ENCODE measurements at places on chromosomes 1 and 21.

DNA sequence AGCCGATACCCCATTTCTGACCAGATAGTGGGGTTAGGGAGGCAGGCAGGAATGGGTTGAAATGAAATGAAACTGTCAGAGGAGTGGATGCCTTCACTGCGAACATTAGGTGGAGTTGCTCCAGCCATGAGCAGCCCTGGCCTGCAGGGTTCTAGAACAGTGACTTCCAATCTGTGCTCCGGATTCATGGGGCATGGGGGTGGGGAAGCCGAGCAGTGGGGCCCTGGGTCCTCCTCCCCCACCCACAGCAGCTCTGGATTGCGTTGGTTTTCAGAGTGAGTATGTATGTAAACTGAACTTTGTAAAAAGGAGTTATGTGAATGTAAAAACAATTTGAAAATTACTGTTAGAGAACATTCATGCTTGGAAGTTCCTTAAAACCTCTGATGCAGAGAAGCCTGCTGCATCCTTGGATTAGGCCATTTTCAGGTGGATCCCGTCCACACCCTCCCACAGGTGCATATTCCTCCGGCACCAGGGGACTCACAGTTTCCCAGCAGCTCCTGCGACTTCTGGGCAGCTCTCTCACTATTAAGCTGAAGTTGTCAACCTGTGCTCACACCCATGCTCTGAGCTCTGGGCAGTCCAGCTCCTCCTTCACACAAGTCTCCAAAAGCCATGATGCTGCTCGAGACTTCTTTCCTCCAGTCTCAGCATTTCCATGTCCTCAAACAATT, 54.4 kb upstream of the EDN2 start:
- DNase-seq, result no peak
- H3K27me3 ChIP-seq, result no peaks in the 10 kb centered on the region
- H3K4me3 ChIP-seq, result no peak overlapping the region
- H3K4me1 ChIP-seq, result peaks cover 5% of the 10 kb centered on the region

GRCh38 chr1:47554082-47554481, 116.2 kb downstream of the FOXD2 start:
- no peak overlapping the region for H3K4me3 ChIP-seq
- H3K27ac ChIP-seq, result no peak overlapping the region
- no peaks in the 10 kb centered on the region for H3K4me1 ChIP-seq
- peaks cover 12% of the 10 kb centered on the region for H3K27me3 ChIP-seq
- no peaks in the 10 kb centered on the region for H3K36me3 ChIP-seq

DNA sequence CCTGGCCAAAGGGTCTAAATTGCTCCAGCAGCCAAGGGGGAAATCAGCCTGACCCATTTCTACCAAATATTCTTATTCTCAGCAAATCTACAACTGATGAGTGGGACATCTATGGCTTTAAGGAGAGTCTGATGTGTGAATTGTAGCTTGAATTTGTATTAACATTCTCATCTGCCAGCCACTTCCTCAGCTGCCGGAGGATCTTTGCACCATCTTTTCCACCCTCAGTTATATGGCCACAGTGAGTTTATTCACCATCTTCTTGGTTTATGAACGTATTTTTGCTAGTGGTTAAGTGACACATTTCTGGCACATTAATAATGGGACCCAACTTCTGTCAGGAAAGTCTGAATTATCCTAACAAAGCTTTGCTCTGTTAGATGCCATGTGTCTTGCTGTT, 69.6 kb downstream of the COLGALT2 start:
- H3K27me3 ChIP-seq, result no peaks in the 10 kb centered on the region
- peaks cover under 1% of the 10 kb centered on the region for H3K4me1 ChIP-seq
- no peak for DNase-seq
- no peak overlapping the region for H3K27ac ChIP-seq
- H3K36me3 ChIP-seq, result no peaks in the 10 kb centered on the region

- peaks cover 8% of the 10 kb centered on the region for H3K4me1 ChIP-seq
- DNase-seq, result peak; percentile 26
- peak within 1 kb of the TSS; percentile 74 for H3K4me3 ChIP-seq
- H3K27ac ChIP-seq, result peak within 1 kb of the TSS; percentile 85
These were observed at the start of gene ACTN2 for GRCh38 chr1:236685917-236686814. ACTN2 (plus strand) TSS chr1:236686499; CDS start chr1:236686674, 175 bp downstream.

- peaks cover 6% of the 10 kb centered on the region for H3K4me1 ChIP-seq
- H3K36me3 ChIP-seq, result peaks cover 2% of the 10 kb centered on the region
- peaks cover 3% of the 10 kb centered on the region for H3K27me3 ChIP-seq
- H3K27ac ChIP-seq, result peak within 1 kb of the TSS; percentile 98
- peak within 1 kb of the TSS; percentile 93 for H3K4me3 ChIP-seq
- DNase-seq, result peak; percentile 96
These were observed at the start of gene GOLPH3L for GRCh38 chr1:150696995-150697927. GOLPH3L (minus strand) TSS chr1:150697154; CDS start chr1:150694838, 2,316 bp downstream.

DNA sequence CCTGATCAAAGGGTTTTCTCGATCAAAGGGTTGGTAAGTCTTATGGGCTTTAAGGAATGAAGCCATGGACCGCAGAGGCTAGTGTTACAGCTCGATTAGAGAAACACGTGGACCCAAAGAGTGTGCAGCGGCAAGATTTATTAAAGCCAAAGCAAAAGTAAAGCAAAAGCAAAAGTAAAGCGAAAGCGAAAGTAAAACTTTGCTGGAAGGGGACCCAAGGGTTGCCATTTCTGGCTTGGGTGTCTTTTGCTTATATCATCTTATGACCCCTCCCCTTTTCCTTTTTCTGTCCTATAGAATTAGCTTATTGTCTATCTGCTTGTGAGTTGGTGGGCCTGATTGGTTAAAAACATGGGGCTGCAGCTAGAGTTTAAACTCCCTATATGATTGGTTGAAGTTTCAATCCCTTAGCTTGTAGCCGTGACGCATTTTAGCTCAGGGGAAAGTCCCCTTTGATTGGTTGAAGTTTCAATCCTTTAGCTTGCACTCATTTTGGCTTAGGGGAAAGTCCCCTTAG, 957.0 kb downstream of the AMY1C start:
- no peaks in the 10 kb centered on the region for H3K4me1 ChIP-seq
- H3K4me3 ChIP-seq, result no peak overlapping the region
- no peak for DNase-seq
- no peak overlapping the region for H3K27ac ChIP-seq
- no peaks in the 10 kb centered on the region for H3K27me3 ChIP-seq

DNA sequence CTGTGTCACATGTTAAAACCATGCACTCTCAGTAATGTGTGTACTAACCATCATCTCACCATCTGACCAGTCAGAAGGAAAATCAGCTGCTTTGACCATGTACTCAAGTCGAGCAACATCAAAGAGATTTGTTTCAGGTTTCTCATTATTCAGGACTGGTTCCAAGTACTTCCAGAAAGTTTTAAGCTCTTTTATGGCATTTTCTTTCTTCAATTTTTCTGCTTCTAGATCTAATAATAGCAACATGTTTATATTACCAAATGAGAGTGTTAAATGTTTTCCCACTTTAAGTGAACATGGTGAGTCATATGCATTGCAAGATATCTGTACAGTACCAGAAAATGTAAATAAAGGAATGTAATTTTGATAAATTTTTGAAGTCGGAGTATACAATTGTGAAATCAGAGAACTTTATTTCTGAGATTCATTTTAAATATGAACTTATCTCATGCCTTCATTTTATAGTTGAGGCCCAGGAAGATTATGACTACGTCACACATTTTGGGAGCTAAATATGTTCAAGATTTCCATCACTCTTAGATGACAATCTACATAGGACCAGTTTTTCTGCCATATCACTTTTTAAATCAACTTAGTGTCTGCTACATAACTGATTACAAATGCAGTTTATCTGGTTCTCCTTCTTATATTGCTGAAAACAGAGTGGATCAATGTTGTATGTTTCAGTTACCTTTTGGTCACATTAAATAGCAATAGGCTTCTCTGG, 87.2 kb downstream of the SPAG17 start:
- H3K4me3 ChIP-seq, result no peak overlapping the region
- DNase-seq, result no peak
- H3K27ac ChIP-seq, result no peak overlapping the region
- peaks cover 2% of the 10 kb centered on the region for H3K27me3 ChIP-seq
- H3K36me3 ChIP-seq, result no peaks in the 10 kb centered on the region
- H3K4me1 ChIP-seq, result no peaks in the 10 kb centered on the region

DNA sequence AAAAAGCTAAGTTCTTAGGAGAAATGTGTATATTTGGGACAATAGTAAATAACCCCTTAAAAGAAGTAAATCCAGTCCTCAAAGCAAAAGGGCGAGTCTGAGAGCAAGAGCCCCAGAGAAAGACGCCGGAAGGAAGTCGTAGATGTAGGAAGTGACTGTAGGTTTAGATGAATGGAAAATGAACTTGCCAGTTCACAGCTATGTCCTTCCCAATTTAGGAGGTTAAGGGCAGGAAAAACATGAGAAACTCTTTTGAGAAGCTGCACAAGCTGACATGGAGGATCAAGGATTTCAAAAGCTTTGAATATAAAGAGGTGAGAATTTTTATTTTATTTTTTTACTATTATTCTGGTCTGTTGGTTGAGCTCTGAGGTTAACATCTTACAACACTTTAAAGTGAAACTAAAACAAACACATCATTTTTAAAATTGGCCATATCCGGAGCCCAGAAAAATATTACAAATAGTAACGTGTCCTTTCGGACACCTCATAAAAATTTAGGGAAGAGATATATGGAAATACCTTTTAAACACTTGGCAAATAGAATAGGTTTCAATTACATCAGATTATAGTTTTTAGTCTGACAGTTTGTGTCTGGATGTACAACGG, 1178.6 kb downstream of the MRPL39 start:
- peaks cover 9% of the 10 kb centered on the region for H3K27me3 ChIP-seq
- no peak for DNase-seq
- peak overlapping the region; percentile 88 for H3K4me3 ChIP-seq
- peak overlapping the region; percentile 81 for H3K27ac ChIP-seq
- peaks cover 6% of the 10 kb centered on the region for H3K4me1 ChIP-seq

DNA sequence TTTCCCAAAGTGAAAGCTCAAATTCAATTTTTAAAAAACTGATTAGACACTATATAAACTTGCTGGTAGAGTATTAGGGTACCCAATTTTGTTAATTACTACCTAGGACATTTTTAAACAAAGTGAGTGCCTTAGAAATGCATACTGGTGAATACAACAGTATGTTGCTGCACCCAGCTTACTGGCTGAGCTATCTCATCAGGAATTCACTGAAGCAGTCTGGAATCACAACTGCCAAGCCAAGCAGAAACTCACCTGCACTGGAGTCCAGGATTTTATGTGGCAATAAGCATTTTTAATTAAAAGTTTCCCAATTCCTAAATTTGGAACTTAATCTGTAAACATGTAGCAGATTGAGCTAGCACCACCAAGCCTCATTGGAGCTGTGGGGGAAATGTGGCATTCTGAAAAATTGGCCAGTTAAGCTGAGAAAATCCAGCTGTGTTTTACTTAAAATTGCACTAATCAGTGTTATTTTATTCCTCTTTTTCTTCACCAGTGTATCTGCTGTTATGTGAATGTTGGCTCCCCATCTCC, 61.8 kb downstream of the CLEC20A start:
- no peak for DNase-seq
- no peaks in the 10 kb centered on the region for H3K36me3 ChIP-seq
- peaks cover 6% of the 10 kb centered on the region for H3K27me3 ChIP-seq
- no peak overlapping the region for H3K27ac ChIP-seq
- H3K4me3 ChIP-seq, result no peak overlapping the region

DNA sequence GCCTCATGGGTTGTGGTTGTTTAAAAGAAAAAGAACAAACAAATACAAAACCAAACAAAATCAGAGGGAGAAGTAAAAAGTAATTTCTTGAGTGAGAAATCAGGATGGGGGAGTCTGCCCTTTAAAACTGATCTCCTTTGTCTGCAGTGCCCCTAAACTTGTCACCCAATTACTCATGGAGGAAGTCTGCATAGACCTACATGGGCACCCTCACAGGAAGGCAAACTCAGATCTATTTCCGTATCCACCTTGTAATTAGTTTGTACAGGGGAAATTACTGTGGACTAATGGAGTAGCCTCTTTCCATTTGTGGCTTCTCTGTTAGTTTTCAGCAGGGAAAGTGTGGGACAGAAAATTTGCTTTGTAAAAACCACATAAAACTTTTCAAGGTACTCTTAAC, 600.4 kb downstream of the ADGRL2 start:
- H3K4me1 ChIP-seq, result no peaks in the 10 kb centered on the region
- no peak for DNase-seq
- no peaks in the 10 kb centered on the region for H3K27me3 ChIP-seq
- H3K36me3 ChIP-seq, result no peaks in the 10 kb centered on the region

- H3K36me3 ChIP-seq, result peaks cover 14% of the 10 kb centered on the region
- no peaks in the 10 kb centered on the region for H3K4me1 ChIP-seq
- no peak overlapping the region for H3K27ac ChIP-seq
- no peak for DNase-seq
These were observed 15.6 kb upstream of the ACADM start for GRCh38 chr1:75708910-75709309.

DNA sequence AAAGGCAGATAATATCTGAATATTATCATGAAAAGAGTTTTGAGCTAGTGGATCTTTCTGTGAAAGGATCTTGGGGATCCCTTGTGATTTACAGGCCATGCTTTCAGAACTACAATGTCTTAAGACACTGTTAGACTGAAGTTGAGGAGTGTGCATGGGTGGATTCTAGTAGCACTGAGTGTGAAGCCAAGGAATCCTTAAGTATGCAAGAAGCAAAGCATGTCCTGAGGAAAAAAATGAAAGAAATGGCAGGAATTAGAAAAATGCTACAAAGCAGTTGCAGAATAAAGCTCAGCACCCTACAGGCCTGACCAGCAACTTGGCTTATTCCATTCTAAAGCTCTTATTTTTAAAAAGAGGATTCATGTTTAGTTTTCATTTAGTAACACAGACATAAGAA, 11.9 kb downstream of the STX6 start:
- H3K4me3 ChIP-seq, result no peak overlapping the region
- H3K36me3 ChIP-seq, result no peaks in the 10 kb centered on the region
- H3K27me3 ChIP-seq, result no peaks in the 10 kb centered on the region

DNA sequence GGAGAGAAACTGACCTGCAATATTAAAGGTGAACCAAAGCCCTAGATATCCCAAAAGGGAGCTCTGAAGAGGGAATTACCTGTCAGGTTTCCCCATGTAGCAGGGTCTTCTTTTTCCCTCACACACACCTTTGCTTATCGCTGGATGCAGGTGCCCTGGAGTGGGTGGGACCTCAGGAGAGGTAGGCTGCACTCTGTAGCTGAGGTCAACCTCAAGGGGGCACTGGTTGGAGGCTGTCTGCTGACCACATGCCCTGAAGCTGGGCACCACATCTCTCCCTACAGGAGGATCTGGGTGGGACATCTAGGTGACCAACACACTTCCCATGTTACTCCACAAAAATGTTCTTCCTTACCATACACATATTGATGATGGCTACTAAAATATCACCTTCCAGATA, 298.7 kb upstream of the USP25 start:
- H3K27ac ChIP-seq, result no peak overlapping the region
- DNase-seq, result no peak
- H3K4me1 ChIP-seq, result no peaks in the 10 kb centered on the region
- no peaks in the 10 kb centered on the region for H3K27me3 ChIP-seq
- H3K4me3 ChIP-seq, result no peak overlapping the region

- H3K36me3 ChIP-seq, result peaks cover 5% of the 10 kb centered on the region
- H3K4me3 ChIP-seq, result peak overlapping the region; percentile 44
- peak overlapping the region; percentile 3 for H3K27ac ChIP-seq
- H3K27me3 ChIP-seq, result peaks cover 80% of the 10 kb centered on the region
- peak; percentile 71 for DNase-seq
These were observed 127.4 kb upstream of the DPYD start for GRCh38 chr1:98048244-98048643.
